ENCODE measurements at places on chromosomes 3 and 15. TPM values are rescaled to one million over a fixed set of nuclear protein-coding genes. Genes with fewer than 3 reads are reported as not detected.

Gene SLC24A5
- polyA plus RNA-seq: 0.49 TPM

DNA sequence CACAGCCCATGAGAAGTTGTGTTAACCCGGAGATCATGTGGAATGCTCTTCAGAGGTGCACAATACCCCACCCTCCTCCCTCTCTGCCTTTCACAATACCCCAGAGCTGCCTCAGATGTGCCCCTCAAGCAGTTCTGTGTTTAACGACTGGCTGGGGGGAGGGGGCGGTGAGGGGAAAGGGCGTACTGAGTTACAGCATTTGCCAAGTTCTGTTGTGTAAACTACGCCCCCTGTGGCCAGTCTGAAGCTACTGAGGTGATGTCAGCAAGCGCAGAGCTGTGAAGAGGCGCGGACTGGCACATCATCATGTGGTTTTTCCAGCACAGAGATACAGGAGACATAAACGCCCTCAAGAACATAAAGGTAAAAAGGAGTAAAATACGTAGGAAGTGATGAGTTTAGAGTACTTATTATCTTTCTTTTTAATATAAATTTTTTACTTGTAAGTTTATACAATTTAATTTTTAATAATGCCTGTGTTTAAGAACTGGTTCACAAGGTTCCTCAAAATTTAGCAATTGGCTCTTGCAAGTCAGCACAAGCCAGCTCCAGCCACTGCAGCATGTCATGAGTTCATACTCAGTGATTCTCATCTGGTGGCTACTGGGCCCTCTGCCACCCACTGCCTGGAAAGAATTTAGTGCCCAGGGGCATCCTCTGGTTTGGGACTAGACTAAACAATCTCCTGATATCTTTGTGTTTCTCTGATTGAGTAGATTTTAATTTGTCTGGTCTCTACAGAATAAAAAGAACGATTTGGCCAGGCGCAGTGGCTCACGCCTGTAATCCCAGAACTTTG lies 1.7 kb downstream of the EPB42 start:
- no peak for DNase-seq

- DNase-seq: no peak
Observed at GRCh38 chr3:159898147-159898546, 90.5 kb upstream of the IL12A start.

DNA sequence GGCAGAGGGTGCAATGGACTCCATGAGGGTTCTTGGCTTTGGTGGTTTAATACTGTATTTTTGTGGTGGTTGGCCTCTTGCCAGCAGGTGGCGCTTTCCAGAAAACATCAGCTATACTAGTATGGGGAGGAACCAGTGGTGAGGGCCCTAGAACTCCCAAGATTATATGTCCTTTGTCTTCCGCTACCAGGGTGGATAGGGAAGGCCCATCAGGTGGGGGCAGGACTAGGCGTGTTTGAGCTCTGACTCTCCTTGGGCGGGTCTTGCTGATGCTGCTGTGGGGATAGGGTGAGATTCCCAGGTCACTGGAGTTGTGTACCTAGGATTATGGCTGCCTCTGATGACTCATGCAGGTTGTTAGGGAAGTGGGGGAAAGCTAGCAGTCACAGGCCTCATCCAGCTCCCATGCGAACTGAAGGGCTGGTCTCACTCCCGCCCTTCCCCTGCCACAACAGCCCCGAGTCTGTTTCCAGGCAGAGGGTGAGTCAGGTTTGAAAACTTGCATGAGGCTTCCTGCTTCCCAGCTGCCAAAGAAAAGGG lies 357.7 kb downstream of the OTOL1 start:
- no peak for DNase-seq

DNA sequence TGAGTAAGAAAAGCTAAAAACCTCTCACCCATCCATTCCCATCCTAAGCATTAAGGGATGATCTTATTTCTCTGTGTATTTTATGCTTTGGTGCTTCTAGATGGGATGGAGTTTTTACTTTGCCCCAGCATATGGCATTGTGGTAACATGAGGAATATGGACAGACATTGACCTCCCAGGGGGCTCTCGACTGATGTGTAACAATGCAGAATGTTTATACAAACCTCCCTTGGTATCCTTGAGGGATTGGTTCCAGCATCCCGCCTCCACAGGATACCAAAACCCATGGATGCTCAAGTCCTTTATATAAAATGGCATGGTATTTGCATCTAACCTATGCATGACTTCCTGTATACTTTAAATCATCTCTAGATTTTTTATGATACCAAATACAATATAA lies 21.6 kb downstream of the PDIA5 start:
- DNase-seq: no peak

DNA sequence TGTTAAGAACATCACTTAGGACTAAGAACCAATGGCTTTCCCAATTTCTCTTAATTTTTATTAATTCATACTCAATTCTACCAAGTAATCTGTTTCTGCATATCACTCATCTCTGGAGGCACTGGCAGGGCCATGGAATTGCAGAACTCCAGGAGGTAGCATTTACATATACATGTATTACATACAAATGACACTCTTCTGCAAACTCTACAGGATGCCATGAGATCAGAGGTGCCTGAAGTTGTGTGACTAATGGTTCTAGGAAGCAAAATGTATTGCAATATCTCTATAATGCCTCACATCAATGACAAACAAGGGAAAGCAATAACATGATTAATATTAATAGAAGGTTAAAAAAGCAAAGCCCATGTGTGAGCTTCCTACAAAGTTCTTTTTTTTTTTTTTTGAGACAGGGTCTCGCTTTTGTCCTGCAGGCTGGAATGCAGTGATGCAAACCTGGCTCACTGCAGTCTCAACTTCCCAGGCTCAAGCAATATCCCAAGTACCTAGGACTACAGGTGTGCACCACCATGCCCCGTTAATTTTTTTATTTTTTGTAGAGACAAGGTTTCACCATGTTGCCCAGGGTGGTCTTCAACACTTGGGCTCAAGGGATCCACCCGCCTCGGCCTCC lies 33.0 kb downstream of the DENND6A start:
- no peak for DNase-seq

Gene SLC30A4
- polyA plus RNA-seq: 12.4 TPM

DNA sequence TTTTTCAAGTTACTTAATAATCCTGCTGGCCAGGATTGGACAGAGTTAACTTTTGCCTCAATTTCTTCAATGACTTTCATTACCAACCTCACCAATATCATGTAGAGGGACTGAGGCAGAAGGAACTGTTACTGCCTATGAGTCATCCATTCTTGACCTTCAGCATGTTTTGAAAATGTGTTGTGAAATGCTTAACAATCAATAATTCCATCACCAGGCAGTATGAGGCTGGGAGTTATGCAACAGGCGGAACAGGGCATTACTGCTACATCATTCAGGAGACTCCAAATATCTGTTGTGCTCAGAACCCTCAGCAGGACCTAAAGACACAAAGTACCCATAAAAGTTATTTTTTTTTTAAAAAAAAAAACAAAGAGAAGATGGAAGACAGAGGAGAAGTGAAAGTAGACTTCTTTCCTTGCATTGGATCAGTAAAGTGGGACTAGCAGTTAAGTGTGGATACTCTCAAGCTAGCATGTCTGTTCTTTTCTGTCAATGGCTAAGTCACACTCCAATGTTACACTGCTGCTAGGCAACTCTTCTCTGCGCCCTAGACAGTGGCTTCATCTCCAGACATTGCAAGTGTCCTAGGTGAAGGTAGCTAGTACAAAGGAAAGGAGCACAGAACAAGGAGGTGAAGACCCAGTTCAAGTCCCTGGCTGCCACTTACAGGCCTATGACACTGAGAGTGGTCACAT lies 184.9 kb upstream of the LPP start:
- DNase-seq: no peak

GRCh38 chr3:150874666-150875219 lies 30.5 kb downstream of the MINDY4B start:
- no peak for DNase-seq

DNA sequence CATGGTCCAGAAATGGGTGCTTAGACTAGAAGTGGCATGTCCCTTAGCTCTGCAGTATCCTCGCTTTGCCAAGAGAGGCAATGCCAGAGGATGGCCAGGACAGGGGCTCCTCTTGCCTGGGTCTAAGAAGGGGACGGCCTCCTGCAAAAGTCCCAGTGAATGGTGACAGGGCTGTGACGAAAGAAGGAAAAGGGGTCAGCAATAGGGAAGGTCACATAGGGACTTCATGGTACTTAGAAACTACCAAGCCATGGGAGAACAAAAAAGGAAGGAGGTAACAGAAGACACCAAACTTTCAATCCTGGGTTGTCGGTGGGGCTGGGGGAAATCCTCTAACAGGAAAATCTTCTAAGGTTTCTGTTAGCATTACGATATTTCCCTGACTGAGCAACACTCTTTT lies 36.2 kb upstream of the ATOSA start:
- no peak for DNase-seq

DNA sequence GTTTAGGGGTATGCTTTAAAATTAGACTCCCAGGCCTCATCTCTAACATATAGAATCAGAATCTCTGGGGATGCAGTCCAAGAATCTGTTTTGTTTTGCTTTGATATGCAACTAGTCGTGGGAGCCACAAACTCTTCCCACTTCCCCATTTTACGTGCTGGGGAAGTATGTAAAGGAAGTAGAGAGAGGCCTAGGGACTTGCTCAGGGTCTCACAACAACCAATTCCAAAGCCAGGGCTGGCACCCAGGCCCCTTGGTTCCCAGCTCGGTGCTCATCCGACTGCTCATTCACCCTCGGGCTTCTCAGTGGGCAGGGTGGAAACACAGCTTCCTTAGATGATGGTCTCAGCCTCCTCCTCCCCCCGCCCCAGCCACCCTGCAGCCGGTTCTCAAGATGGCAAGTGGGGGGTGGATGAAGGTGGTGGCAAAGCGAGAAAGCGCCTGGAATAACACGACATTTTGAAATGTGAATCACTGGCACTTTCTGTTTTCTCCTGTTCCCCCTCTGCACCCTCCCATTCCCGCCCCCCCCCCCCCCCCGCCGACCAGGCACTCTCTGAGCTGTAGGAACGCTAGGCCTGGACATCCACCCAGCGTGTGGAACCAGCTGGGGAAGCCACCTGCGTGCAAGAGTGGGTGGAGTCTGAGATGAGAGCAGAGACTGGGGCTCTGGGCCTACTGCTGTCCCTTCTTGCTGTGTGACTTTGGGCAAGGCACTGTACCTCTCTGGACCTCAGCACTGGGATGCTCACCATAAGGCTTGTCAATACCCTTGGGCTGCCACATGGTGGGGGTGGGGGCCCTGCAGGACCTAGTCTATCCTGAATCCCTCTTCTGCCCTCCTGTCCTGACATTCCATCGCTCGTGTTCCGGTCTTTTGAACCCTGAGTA lies 214.5 kb downstream of the RPLP1 start:
- DNase-seq: no peak

Gene CCDC13
- polyA plus RNA-seq: 2.7 TPM

DNA sequence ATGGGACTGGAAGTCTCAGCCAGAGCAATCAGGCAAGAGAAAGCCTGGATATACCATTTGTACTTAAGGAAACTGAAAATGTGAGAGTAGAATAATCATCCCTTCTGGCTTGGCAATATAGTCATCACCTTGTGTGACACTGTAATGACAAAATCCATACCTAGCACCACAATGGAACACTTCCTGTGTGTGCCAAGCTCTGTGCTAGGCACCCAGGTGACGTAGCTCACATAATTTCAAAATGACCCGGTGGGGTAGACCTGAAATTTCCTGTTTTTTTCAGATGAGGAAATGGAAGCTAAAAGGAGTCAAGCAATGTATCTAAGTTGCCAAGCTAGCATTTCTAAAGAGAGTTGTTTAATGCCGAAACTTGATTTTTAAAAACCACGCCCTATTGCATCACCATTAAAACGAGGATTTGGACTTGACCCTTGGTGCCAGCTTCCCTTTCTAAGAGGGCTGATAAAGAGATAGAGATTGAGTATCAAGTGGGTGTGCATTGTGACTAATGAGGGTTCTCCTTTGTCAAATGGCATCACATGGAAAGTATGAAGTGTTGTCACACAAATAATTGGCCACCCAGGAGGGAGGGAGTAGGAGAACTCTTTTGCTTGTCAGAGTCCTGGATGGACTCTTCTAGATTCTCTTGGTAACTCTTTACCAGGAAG lies 141.3 kb upstream of the PDZRN3 start:
- no peak for DNase-seq

- no peak for DNase-seq
Observed at GRCh38 chr15:73972984-73973682, 19.0 kb downstream of the STOML1 start.

GRCh38 chr15:60905587-60905986 lies 323.5 kb downstream of the RORA start:
- no peak for DNase-seq

Gene FGF12
- 12.8 TPM for polyA plus RNA-seq

Gene AHSG
- 69.3 TPM for polyA plus RNA-seq

- no peak for DNase-seq
Observed at GRCh38 chr3:66496746-66497145, 4.1 kb downstream of the LRIG1 start.

Gene PROK2
- polyA plus RNA-seq: not detected

GRCh38 chr3:121819236-121819635 lies 15.6 kb downstream of the IQCB1 start:
- DNase-seq: no peak

DNA sequence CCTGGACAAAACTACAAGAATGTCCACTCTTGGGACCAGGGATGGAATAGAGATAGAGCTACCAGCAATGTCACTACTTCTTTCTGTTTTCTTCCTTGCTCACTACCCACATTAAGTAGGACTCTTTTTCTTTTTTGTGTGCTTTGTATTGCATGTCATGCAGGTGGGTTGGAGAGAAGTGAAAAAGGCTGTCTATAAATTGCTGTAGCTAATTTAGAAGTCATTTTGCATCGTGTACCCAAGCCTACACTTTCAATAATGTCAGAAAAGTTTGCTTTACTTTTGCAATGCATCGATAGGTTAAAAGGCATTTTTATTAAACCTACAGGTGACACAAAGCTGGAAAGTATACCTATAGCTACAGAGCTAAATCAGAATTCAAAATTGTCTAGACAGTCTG lies 58.9 kb downstream of the GTF2E1 start:
- DNase-seq: no peak

DNA sequence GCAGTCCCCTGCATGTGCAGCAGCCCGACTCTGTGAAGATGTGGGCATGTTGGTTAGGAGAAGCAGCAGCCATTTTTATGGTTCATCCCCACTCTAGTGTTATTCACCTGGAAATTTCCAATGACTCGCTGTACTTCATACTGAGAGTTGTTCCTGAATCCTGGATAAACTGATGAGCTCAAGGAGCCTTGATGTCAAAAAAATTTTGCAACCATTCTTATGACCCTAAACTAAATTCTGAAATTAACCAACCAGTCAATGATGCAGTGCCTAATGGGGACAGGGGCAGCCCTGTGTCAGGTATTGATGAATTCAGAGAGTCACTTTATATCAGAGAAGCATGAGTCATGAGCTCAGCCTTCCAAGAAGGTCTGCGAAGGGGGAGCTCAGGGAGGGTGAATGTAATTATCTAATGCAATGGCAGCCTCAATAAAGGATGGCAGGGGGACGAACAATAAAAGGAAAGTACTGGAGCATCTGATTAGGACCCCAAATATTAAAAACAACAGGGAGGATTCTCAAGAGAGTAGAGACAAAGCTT lies 108.4 kb upstream of the VEPH1 start:
- no peak for DNase-seq

Gene NT5DC2
- polyA plus RNA-seq: 143 TPM

All from left renal pelvis (tissue), 4 donors.